ENCODE measurements at places on chromosomes 5 and 9.

DNA sequence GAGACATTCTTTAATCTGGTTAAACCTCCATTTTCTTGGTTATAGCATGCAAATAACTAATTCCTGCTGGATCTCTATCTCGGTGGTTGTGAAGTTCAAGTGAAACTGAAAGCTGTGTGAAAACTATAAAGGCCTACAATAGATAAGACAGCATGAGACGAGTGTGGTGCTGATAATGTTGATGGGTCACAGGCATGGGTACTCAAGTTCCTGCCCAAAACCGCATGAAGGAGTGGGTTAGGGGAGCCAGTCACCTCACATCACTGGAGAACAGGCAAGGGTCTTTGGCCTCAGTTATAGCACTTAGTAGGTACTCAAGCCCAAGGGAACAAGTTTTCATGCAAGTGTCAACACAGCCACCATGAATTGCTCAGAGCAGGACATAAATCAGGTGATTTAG, 16.7 kb downstream of the HMHB1 start:
- no peak for DNase-seq

GRCh38 chr5:132641241-132641723, 16.7 kb upstream of the IL13 start:
- no peak for DNase-seq

- DNase-seq = no peak
Observed at GRCh38 chr5:149300441-149300840, 28.8 kb downstream of the AFAP1L1 start.

GRCh38 chr5:56309262-56309826, 76.2 kb upstream of the ANKRD55 start:
- no peak for DNase-seq

GRCh38 chr9:89766991-89767390, 162.2 kb downstream of the GADD45G start:
- DNase-seq = no peak
